ENCODE measurements at places on chromosomes 3 and 15. TPM values are rescaled to one million over a fixed set of nuclear protein-coding genes. Genes with fewer than 3 reads are reported as not detected.

ALS2CL gene
- total RNA-seq, result 4.5 TPM

PLCL2 gene
- total RNA-seq, result 4.0 TPM

MKRN3 gene
- total RNA-seq, result 7.0 TPM

DNAH12 gene
- total RNA-seq, result under 0.01 TPM

IMPG2 gene
- 0.34 TPM for total RNA-seq

CLK3 gene
- 39.6 TPM for total RNA-seq

UPK1B gene
- not detected for total RNA-seq

GOLGA6L4 gene
- total RNA-seq, result 0.93 TPM

ROBO1 gene
- 88.4 TPM for total RNA-seq

P2RY14 gene
- not detected for total RNA-seq

P4HTM gene
- 13.4 TPM for total RNA-seq

CHRNA5 gene
- total RNA-seq, result 7.6 TPM

JAGN1 gene
- total RNA-seq, result 57.4 TPM

ANO10 gene
- 19.3 TPM for total RNA-seq

GOLGA6L10 gene
- total RNA-seq, result 0.69 TPM

CAND2 gene
- 0.67 TPM for total RNA-seq

CAPN3 gene
- total RNA-seq, result 720 TPM

EPHA3 gene
- under 0.01 TPM for total RNA-seq

APBA2 gene
- 27.6 TPM for total RNA-seq

TM4SF18 gene
- total RNA-seq, result 4.5 TPM

SERPINI2 gene
- 0.46 TPM for total RNA-seq

VGLL4 gene
- 57.4 TPM for total RNA-seq

KCNMB3 gene
- 1.4 TPM for total RNA-seq

ARNT2 gene
- 28.2 TPM for total RNA-seq
